ENCODE measurements at places on chromosomes 13 and 19.

DNA sequence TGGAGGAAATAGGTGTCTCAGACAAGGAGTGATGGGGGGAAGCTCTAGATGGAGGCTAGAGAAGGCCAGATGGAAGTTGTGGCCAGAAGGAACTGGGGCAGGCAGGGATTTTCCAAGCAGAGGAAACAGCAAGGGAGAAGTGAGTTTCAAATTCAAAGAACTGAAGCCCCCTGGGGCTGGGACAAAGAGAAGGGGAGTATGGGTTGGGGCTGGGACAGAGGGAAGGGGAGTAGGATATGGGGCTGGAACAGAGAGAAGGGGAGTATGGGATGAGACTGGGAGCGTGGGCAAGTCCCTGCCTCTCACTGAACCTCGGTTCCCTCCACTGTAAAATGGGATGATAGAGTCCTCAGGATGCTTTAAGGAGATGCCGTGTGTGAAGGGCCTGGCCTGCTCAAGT is 1.9 kb upstream of the GTF2F1 start:
- DNase-seq: no peak

GRCh38 chr13:83895994-83896580 is 13.8 kb upstream of the SLITRK1 start:
- DNase-seq: no peak

DNA sequence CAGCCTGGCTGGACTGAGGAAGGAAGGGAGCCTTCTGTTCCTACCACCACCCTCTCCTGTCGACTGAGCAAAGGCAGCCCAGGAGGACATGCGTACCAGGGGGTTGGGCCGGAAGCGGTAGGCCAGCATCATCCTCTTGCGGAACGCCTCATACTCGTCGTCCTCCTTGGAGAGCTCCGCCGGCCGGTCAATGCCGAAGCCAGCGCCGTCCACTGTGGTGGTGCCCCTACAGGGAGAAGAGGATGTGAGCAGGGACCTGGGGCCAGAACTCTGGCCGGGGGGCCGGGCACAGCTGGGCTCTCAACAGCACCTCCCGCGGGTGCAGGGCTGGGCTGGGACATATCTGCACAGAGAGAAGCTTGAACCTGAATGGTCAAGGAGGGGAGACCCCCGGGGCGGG is 3.8 kb upstream of the TM6SF2 start:
- peak; percentile 1 for DNase-seq

DNA sequence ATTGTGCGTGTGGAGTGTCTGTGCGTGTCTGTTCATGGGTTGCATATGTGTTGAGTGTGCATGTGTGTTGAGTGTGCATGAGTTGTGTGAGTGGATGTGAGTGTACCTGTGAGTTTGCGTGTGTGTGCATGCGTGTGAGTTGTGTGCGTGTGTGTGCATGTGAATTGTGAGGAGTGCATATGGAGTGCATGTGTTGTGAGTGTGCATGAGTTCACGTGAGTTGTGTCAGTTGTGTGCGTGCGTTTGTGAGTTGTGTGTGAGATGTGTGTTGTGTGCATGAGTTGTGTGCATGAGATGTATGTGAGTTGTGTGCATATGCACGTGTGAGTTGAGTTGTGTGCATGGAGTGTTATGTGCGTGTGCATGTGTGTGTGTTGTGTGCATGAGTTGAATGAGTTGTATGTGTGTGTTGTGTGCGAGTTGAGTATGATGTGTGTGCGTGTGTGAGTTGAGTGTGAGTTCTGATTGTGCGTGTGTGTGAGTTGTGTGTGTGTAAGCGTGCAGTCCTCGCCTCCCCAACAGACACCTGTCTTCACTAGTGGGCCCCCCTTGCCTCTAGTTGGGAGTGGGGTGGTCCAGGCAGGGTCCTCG is 29.3 kb downstream of the TFDP1 start:
- no peak for DNase-seq

DNA sequence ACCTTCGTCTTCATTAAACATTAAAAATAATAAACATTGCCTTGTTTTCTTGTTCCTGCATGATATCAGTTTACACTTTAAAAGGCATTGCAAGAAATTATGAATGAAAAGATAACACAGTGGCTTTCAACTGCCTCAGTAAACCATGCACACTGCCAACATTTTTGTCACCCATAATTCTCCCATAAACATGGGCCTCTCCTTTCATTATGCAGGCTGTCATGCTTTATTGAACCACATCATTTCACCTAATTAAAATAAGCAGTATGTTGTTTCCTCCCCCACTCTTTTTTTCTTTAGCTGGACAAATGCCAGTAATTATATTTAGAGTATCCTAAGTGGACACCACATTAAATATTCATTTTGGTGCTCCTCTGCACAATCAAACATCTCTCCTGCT is 1566.5 kb upstream of the SLC10A2 start:
- DNase-seq: no peak

GRCh38 chr19:45884682-45885555 is 1.0 kb downstream of the IRF2BP1 start:
- DNase-seq: no peak

DNA sequence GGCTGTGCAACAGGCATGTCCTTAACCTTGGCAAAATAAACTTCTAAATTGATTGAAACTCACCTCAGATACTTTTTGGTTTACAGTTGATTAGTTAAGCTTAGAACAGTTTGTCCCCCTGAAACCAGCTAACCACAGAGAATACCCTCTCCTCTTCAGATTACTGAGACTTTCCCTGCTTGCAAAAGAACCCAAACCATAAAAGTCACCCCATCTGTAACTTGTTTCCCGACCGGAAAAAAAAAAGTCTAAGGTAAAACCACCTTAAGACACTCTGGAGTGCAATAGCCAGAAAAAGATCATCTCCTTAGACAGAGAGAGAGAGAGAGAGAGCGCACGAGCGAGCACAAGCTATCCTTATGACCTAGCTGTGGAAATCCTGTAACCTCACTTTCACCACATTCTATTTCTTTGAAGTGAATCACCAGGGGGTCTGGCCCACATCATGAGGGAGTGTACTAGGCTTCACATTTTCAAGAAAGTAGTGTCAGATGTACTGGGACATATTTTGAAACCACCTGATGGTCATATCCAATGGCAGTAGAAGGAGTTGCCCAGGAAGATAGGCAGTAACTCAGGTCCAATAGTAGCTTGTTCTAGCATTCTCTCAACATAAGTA is 11.1 kb upstream of the GTF2F2 start:
- DNase-seq: no peak

- no peak for DNase-seq
These were observed 695.3 kb downstream of the DIAPH3 start for GRCh38 chr13:59468396-59468795.

- no peak for DNase-seq
These were observed 4.4 kb downstream of the GSX1 start for GRCh38 chr13:27796544-27797227.

DNA sequence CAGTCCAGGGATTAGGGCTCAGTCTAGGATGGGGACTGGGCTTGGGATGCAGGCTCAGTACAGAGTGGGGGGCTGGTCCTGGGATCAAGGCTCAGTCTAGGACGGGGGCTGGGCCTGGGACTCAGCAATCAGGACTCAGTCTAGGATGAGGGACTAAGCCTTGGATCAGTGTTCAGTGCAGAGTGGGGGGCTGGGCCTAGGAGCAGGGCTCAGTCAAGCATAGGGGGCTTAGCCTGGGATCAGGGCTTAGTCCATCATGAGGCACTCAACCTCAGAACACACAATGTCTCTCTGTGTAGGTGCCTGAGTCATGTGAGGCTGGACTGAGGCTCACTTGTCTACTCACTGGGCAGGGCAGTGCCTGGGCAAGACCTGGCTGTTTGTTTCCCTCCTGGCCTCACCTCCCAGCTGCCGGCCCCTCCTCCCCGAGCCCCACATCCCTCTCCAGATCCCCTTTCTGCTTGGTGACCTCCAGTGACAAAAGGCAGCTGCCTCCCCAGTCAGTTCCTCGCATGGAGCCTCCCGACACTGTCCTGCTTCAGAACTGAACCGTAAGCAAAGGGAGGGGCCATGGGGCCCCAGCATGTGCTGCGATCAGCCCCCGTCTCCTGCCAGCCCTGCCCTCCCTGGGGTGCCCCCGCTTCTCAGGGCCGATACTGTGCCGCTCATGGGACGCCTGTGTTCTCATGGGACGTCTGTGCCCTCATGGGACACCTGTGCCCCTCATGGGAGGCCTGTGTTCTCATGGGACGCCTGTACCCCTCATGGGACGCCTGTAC is 6.5 kb upstream of the S1PR4 start:
- no peak for DNase-seq

GRCh38 chr13:40792284-40793051 is 3.1 kb downstream of the SLC25A15 start:
- no peak for DNase-seq

DNA sequence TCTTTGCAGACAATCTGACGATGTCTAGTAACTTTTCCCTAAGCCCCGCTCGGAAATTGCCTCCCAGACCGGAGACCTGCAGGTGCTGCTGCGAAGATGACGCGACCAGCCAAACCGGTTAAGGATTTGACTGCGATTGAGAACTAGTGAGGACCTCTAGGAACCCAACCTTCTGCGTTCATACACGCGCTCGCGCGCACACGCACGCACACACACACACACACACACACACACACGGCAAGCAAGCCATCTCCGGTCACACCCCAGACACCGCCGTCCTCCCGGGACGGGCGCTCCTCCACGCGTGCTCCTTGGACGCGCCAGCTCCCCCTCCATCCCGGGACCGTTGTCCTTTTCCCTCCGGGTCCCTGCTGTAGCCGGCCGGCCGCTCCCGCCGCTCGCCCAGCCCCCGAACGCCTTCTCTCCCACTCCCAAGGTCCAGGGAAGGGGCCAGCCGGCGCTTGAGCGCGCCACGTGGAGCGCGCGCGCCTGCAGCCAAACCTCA is 1.2 kb downstream of the TBC1D4 start:
- peak; percentile 36 for DNase-seq

- no peak for DNase-seq
These were observed 44.3 kb upstream of the N4BP2L1 start for GRCh38 chr13:32472194-32472621.

GRCh38 chr13:78659732-78660494 is 958 bp upstream of the OBI1 start:
- peak; percentile 25 for DNase-seq

DNA sequence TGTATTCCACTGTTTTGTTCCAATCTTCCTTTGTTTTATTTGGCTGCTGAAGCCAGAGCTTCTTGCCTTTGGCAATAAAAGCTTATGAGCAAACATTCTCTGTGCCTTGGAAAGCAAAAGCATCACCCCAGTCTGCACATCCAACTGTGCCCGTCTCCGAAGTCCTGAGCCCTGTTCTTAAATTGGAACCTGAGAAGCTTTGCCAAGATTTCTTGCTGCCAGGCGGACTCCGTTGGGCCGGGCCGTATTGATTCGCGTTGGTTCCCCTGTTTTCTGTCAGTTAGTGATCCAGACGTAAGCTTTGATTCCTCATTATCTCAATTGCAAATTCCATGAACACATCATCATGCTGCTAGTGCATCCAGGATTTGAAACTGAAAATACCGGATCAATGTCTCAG is 793.0 kb downstream of the OLFM4 start:
- DNase-seq: no peak

DNA sequence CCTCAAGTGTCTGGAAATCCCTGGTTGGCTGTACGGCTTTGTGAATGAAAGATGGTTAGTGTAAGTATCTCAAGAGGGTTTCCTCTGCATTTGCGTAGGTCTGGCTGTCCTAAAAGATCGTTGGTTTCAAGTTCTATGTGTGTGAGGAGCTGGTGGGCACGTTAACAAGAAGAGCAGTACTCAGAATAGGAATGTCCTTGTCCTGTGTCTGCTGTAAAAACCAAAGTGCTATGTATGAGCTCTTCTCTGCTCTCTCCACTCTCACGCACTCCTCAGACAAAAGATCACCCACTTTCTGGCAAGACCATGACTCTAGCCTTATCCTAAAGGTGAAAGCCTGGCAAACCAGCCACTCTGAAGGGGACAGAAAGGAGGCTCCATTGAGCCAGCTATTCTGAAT is 39.1 kb downstream of the USP12 start:
- no peak for DNase-seq

DNA sequence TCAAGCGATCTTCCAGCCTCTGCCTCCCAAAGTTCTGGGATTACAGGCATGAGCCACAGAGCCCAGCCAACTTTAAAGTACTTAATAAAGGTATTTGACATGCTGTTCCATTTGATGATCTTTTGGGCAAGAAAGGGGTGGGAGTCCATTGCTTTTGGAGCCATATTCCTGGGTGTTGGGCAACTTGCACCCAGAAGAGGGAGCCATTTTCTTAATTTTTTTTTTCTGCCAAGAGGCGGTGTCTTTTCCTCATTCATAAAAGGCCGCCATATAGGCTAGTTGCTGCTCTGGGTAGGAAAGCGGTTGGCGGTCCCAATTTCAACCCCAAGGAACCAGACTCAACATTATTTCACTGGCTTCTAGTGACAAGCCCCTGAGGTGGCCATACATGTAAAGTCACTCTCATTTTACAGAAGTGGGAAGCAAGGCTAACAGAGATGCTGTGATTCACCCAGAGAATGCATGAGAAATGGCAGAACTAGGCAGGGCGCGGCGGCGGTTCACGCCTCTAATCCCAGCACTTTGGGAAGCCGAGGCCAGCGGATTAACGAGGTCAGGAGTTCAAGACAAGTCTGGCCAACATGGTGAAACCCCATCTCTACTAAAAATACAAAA is 139.6 kb downstream of the CACNA1A start:
- peak; percentile 21 for DNase-seq

Data from endothelial cell (in vitro differentiated cells).